ENCODE measurements at places on chromosomes 5 and 9.

- no peak for DNase-seq
These were observed 26.0 kb downstream of the JMY start for GRCh38 chr5:79261897-79262296.

- DNase-seq: no peak
These were observed 38.9 kb downstream of the LPAR1 start for GRCh38 chr9:110999379-110999778.

GRCh38 chr9:121527371-121527770 is 27.7 kb upstream of the GGTA1 start:
- no peak for DNase-seq

DNA sequence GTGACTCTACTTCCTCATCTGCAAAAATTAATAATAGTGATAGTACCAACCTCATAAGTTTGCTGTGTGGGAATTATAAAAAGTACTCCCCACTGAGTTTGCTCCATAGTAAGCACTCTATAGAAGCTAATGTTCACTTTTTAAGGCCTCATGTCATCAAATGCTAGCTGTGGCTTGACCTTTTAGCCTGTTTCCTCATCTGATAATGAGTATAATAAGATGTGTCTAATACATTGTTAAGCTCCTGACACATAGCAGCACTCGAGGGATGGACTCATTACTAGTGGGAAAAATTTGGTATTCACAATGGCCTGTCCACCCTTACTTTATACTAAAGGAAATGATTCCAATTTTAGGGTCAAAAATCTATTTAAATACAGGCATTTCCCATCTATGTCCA is 26.1 kb upstream of the CAST start:
- DNase-seq: no peak

DNA sequence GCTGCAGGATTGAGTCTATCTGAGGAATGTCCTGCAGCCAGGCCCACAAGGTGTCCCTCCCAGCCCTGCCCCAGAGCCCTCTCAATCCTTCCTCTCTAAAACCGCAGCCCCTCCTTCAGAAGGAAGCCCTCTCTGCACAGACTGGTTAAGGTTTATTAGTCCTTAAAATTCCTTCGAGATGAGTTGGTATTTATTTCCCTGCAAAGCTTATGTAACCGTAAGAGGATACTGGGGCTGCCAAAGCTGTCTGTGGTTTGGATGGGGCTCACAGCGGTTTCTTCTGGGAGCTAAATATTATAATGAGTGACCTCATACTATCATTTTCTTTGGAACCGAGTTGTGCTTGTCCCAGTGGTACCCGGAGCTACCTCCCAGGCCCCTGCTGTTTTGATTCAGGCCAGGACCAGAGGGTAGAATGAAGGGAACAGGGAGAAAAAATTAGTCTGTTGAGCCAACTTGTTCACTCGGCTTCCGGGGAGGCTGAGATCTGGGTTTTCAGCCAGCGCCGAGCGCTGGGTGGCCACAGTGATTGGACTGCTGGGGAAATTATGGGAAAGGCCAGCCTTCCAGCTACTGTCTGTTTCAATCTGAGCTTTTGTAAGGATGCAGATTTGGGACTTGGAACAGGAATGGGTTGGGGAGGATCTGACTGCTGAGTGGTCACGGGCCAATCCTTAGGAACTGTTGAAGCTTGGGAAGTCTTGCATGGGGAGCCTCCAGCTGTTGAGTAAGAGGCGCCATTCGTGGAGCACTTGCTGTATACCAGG is 107.5 kb downstream of the NDFIP1 start:
- DNase-seq: no peak

GRCh38 chr5:40524677-40525076 is 155.0 kb upstream of the PTGER4 start:
- DNase-seq: no peak

DNA sequence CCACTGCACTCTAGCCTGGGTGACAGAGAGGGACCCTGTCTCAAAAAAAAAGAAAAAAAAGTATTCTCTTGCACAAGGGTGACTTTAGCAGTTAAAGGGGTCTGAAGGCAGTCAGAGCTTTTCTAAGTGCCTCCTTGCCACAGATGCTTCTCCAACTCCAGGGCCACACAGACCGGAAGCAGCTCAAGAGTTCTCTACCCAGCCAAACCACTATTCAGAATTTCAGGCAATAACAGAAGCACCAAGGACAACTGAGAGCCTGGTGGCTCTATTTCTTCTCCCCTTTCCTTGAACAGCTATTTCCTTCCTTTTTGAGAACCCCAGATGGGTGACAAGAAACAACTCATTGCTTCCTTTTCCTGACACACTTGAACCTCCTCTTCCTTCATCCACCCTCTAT is 2.2 kb downstream of the FAM219A start:
- DNase-seq: no peak

DNA sequence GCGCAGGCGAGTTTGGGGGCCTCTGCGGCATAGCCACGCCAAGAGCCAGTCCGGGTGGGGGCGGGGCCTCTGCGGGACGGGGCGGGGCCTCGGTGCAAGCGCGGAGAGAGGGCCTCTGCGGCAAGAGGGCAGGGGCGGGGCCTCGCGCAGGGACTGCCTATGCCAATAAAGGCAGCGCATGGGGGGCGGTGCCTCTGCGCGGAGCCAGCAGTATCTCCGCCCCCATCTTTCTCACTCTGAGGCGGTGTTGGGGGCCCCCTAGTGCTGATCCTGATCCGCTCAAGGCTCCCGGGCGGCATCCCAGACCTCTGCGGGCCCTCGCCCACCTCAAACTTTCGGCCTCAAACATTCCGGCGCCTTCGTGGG is 9.2 kb upstream of the GPRIN1 start:
- DNase-seq: peak; percentile 26

GRCh38 chr5:75202935-75203334 is 33.7 kb downstream of the ANKRD31 start:
- no peak for DNase-seq

DNA sequence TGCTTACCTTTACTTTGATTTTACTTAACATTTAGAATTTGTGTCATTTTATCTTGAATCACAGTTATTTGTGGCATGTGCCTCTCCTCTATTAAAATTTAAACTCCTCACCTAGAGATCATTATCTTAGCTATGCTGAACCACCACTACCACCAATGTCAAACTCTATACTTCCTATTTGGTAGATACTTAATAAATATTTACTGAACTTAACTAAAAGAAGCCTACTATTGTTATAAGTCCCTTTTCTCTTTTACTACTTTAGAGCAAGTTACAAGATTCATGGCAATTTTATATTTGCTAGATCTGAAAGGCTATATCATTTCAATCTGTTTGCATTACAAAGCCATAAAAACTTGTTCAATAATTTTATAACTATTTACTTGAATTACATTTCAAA is 273.3 kb upstream of the CCNH start:
- no peak for DNase-seq

GRCh38 chr5:90473396-90474234 is 956 bp downstream of the MBLAC2 start:
- DNase-seq: no peak

DNA sequence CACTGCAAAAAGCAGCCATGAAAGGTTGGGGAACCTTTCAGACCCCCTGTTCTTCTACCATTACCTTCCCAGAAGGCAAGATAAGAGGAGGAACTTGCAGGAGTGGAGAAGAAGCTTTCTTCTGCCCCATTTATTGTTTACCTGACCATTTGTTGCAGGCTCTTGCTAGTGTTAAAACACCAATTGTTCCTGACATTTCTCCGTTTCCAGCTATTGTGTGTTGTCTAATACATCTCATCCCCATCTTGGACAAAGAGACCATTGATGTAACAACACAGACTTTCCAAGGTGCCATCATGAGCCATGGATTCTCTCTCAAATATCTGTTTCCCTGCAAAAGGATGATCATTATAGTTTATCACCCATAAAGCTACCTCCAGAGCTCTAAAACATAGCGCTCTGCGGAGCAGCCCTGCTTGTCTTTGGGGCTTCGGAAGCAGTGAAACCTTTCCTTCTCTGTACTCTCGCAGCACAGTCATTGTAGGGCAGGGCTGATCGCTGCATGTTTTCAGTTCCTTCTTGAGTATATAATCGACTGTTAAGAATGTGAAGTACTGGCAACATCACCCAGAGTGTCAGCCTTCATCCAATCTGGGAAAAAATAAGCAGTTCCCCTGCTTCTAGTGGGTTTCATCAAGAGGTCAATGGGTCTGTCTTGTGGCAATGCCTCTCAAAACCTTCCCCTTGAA is 680.0 kb downstream of the SEMA5A start:
- no peak for DNase-seq

Measured in activated T-helper 1 cell treated with anti-CD3 and anti-CD28 coated beads, Interleukin-2, amount 50 U/mL, for 16 hours (primary cell).